ENCODE measurements at places on chromosomes 7 and 10.

GRCh38 chr10:22615101-22615500 lies 99.3 kb downstream of the PIP4K2A start:
- no peak for DNase-seq

- no peak for DNase-seq
Observed at GRCh38 chr7:90231304-90231703, 13.7 kb upstream of the CFAP69 start.

GRCh38 chr10:61541960-61542359 lies 88.8 kb upstream of the TMEM26 start:
- no peak for DNase-seq

- DNase-seq, result peak; percentile 63
Observed at GRCh38 chr10:99276848-99277486, 41.3 kb upstream of the HPSE2 start.

- DNase-seq, result no peak
Observed at GRCh38 chr10:15472008-15472407, 100.9 kb upstream of the FAM171A1 start.

- no peak for DNase-seq
Observed at GRCh38 chr7:84638339-84638697, 443.7 kb upstream of the SEMA3A start.

- peak; percentile 42 for DNase-seq
Observed at GRCh38 chr7:668139-668931, 58.2 kb upstream of the DNAAF5 start.

- no peak for DNase-seq
Observed at GRCh38 chr10:60427148-60427547, 37.5 kb upstream of the ANK3 start.

GRCh38 chr7:156384706-156385105 lies 255.9 kb upstream of the RNF32 start:
- DNase-seq, result no peak

GRCh38 chr7:2022021-2022409 lies 210.7 kb downstream of the MAD1L1 start:
- no peak for DNase-seq

- no peak for DNase-seq
Observed at GRCh38 chr10:56547163-56547562, 186.1 kb upstream of the ZWINT start.

GRCh38 chr7:42617806-42618457 lies 293.9 kb downstream of the C7orf25 start:
- no peak for DNase-seq
